Astrocyte of the hippocampus (primary cell): ENCODE measurements at places on chromosomes 4 and X.
A peak's percentile ranks its signal among the peaks of the same experiment; 100 is the strongest.

- peak; percentile 13 for DNase-seq
Measured at GRCh38 chr4:145755802-145756201, 75.9 kb downstream of the C4orf51 start.

GRCh38 chr4:41728573-41728913 is 20.0 kb downstream of the PHOX2B start:
- no peak for DNase-seq

- DNase-seq, result no peak
Measured at GRCh38 chrX:12352922-12353321, 214.6 kb downstream of the FRMPD4 start.

DNA sequence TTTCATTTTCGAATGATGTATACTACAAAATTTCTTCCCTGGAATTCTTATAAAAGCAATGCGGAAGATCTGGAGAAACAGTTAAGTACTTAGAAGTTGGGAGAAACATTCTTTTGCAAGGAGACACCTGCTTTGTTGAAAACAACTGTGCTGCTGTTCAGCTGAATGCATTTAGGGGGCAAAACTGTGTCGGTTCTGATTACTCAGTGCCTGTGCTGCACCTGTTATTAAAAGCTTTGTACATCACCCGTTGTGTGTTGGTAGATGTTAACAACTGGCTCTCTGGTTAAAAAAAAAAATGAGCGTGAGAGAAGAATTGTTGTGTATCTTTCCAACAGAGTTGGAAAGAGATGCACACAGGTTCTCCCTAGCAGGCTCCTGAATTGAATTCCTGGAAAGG is 184.1 kb upstream of the HHIP start:
- DNase-seq, result no peak

DNA sequence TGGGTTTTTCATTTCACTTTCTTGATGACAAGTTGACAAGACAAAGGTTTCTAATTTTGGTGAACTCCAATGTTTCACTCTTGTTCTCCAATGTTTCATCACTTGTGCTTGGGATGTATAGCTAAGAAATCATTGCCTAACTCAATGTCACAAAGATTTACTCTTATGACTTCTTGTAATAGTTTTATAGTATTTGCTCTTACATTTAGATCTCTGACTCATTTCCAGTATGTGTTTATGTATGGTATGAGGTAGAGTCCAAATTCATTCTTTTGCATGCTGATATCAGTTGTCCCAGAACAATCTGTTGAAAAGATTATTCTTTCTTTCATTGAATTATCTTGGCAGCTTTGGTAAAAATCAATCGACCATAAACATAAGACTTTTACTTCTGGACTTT is 12.2 kb upstream of the NWD2 start:
- no peak for DNase-seq

- peak; percentile 45 for DNase-seq
Measured at GRCh38 chr4:2671267-2671895, 84.8 kb downstream of the TNIP2 start.

DNA sequence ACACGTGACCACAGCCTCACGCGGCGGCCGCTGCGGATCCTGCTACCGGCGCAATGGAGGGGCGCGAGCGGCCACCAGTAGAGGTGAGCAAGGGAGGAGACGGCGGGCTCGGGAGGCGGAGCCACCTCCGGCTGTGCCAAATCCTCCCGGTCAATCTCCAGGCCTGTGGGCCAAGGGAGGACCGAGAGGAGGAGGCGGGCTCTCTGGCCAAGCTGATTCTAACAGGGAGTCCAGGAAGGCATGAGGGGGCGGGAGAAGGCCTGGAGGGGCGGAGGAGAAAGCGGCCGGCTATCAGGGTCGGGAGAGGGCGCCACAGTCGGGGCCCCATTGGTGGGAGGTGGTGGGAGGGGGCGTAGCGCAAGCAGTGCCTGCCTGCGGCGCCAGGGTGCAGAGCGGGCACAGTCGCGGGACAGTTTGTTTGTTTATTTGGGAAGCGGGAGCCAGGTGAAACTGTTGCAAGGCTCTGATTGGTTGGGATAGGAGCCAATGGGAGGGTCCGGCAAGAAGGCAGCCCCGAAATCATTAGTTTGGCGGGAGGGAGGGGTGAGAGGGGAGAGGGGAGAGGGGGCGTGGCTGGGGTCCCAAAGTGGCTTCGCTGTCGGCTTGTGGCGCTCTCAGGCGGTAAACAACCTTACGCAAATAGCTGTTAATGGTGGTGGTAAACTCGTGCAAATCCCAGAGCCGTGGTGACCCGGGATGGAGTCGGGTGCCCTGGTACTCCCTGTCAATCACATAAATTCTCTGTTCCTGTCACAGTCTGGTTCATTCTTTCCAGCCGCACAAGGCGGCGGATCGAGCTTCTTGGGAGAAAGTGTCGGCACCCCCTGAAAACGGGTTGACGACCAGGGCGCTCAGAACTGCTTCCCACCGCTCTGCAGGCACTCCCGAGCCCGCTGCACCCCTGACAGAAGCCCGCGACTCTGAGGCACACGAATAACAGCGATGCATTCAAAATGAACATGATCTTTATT is at the start of gene IRS4:
IRS4 (minus strand) TSS at position 55 of the 971 bp plus-strand sequence.
- DNase-seq, result peak; percentile 46

DNA sequence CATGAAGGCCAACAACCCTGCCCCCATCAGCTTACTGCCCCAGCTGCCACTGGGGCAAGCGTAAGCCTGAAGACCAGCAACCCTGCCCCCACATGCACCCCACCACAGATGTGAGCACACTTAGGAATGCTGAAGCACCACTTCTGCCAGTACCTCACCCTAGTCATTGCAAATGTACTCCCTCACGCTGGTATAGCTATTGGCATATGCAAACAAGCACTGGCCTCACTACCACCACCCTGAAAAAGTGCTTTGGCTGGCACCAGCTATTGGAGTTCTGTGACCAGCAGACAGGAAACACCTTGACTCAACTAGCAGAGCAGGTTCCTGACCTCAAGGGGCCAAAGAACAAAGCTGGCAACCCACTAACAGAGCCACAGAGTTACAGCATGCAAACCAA is 534.4 kb upstream of the POU3F4 start:
- no peak for DNase-seq

GRCh38 chr4:13244444-13244843 is 239.7 kb downstream of the RAB28 start:
- no peak for DNase-seq

GRCh38 chrX:80807992-80808735 is 1.5 kb downstream of the BRWD3 start:
- peak; percentile 83 for DNase-seq

- peak; percentile 11 for DNase-seq
Measured at GRCh38 chr4:154366956-154367355, 124.6 kb downstream of the DCHS2 start.

DNA sequence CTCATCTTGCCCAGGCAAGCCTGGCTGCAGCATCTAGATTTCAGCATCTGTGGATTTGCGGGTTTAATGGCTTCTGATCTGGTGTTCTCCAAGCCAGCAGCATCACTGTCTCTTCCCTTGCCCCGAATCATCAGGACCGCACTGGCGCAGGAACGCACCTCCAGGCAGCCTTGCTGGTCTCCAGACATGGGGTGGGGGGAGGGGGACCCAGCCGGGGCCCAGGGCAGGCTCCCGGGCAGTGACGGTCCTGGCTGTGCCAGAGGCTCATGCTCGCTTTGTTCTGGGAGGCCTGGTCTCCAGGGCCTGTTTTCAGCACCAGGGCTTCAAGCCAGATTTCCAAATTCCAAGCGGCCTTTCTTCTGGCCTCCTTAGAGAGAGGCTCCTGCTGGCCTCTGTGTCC is 4.9 kb downstream of the CFAP99 start:
- DNase-seq, result no peak

DNA sequence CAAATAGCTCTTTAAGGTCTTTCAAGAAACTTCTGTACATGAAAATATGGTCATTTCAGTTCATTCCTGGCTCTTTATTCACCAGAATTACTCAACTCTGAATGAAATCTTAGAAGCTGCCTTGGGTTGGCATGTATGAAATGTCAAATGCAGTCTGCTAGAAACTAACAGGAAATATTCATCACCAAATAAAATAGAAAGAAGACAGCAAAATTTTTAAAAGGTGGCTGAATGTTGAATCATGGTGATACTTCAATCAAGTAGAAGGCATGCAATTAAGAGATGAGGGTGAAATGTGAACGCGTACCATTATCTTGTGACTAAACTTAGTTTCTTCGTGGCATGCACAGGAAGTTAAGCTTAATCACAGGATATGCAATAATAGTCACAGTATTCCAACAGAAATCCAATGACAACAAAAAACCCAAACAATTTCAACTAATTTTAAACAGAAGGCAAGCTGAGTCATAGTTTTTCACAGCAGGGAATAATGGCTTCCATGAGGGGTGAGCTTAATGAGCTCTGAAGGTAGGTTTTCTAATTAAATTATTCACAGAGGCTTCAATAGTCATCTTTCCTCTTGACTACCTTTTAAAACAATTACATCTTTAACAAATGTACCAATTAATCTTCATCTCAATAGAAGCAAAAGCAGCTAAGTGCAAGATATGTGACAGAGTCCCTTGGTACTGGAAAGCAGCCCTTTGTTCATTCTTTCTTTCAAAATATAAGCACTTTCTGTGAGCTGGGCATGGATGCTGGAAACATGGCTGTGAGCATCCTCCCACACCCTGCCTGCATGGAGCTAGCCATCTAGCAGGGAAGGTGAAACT is 44.5 kb downstream of the SCFD2 start:
- peak; percentile 68 for DNase-seq

GRCh38 chr4:77454858-77455257 is 150.8 kb upstream of the CXCL13 start:
- no peak for DNase-seq

GRCh38 chr4:53098681-53099121 is 236.6 kb downstream of the RASL11B start:
- DNase-seq, result peak; percentile 24

- DNase-seq, result peak; percentile 26
Measured at GRCh38 chrX:71454222-71454621, 78.7 kb upstream of the OGT start.

- DNase-seq, result peak; percentile 91
Measured at GRCh38 chr4:7802093-7802726, 137.5 kb downstream of the AFAP1 start.

GRCh38 chrX:74292808-74293123 is 11.2 kb upstream of the ZCCHC13 start:
- no peak for DNase-seq

- peak; percentile 15 for DNase-seq
Measured at GRCh38 chr4:11426731-11427120, 2.0 kb downstream of the HS3ST1 start.

DNA sequence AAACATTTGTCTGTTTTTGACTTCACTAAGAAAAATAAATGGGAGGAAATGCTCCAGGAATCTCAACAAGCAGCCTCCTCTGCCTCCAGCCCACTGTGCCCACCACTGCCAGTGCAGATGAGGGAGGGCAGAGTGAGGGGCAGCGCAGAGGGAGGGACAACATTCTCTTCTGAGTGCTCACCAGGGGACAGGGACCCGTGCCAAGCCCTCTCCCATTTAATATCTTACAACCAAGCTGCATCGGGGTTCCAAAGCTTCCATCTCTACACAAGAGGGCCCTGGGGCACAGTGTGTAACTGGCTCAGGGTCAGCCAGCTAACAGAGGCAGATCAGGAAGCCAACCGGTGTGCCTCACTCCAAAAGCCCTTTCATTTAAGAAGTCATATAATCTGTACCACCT is 120.4 kb downstream of the NSUN7 start:
- no peak for DNase-seq

DNA sequence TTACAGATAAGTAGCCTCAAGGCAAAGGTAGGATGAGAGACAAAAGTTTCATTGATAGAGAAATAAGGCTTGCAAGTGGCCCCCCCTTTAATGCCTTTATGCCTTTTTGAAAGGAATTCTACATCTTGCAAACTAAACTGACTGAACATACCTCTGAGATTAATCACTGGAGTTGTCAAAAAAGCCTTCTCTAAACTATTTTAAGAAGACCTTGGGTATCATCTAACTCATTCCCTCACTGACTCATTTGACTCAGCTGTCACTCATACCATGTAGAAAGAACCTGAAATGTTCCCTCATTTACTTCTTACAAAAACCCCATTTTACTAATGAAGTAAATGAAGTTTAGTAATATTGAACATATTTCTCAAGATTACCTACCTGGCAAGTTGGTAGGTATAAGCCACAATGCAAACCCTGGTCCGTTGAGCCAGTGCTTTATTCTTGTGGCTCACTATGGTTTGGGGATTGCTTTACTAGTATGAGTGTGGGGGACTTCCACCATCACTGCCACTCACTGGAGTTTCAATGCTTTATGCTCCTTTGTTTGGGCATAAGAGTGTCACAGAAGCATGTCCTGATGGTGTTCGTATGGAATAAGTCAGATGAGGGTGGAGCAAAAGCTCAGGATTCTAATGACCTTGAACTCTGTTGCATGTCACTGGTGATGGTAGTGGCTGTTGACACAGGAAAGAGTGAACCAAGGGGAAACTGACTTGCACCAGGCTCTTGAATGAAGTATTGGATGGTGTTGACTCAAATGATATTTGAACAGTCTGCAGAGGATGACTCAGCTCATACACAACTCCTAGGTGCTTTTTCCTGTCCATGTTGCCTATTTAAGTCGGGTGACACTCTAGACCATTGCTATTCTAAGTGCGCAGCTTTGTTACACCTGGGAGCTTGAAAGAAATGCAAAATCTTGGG is 305.5 kb upstream of the EMCN start:
- peak; percentile 47 for DNase-seq

DNA sequence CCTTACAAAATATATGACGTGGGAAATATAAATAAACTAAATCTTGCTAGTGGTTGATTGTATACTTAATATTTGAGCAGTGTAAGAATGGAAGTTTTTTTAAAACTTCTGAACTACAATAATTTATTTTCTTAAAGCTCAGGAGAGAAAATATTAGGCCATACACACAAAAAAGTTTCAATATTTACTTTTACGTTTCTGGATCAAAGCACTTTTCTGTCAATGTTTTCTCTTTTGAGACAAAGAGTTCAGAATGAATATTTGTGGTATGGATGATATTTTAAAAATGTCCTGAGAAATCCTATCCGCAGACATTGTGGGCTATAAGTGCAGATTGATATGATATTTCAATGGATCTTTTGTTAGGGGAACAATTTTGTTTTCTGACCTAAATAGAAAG is 109.9 kb downstream of the TLL1 start:
- DNase-seq, result no peak

GRCh38 chrX:39516427-39516841 is 581.3 kb downstream of the BCOR start:
- DNase-seq, result no peak

DNA sequence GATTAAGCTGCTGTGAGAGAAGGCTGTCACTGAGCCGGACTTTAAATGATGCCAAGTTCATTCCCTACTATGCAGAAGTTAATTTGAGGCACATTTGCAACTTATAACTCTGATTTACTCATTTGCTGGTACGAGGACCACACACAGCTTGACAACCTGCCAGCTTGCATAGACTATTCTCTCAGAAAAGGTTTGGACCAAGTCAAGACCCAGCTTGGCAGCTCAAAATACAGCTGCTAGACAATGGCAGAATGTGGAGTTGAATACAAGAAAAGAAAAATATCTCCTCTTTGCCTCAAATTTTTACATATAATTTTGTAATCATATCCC is 338.9 kb downstream of the DHX15 start:
- peak; percentile 44 for DNase-seq

GRCh38 chrX:39158801-39159657 is 357.8 kb downstream of the MID1IP1 start:
- DNase-seq, result peak; percentile 82
